GM04503 (cell line): ENCODE measurements at places on chromosomes 12 and 14.

DNA sequence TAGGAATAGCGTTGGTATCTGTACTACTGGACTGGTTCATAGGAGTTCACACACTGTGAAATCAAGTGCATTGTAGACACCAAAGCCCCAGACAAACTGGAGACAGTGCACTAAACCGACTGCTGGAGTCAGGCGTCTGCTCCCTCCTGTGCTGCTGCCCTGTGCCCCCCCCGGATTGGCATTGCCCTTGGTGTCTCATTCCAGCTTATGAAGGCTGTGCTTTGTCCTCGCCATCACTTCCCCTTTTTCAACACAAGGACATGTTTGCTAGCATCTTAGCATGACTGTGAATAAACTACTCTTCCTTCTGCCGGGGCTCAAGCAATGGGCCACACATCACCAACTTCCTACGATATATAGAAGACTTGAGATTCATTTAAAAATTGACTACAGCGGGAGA, 84.0 kb downstream of the TMCC3 start:
- DNase-seq, result no peak

DNA sequence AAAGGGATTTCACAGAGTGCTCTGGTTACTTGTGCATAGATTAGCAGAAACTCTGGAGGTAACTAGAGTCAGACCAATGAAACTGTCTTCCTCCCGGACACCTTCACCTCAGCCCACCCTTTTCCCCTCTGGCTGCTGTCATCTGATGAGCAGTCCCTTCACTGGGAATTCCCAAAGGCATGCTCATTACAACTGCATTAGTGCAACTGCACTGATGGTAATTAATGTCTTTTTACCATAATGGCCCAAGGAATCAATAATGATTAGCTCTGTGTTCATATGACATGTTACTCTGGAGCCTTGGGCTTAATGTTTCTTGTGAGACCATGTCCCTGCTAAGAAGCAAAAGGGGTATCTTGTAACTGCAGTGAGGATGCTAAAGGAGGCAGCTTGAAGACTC, 304.5 kb downstream of the GRIN2B start:
- no peak for DNase-seq

GRCh38 chr14:70906793-70907175, 475 bp upstream of the PCNX1 start:
- no peak for DNase-seq

GRCh38 chr12:130026608-130027176, 122.9 kb upstream of the TMEM132D start:
- no peak for DNase-seq

DNA sequence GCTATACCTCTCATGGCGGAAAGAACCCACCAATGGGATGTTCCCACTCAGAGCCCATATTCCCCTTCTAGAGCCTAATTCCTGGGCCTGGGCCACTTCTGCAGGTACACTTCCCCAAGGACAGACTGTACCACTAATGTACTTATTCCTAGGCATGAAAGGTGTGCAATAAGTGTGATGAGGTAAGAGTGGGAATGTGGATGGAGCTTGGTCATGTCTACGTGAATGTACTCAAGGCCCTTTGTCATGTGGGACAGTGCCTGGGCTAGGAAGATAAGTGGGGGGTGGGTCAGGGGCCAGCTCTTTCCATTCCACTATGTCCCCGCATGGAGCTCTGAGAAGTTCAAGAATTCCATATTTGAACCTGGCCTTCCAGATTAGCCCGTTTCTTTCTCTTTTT, 63.4 kb upstream of the FUT8 start:
- DNase-seq, result no peak

- DNase-seq, result no peak
Measured at GRCh38 chr14:97796511-97796910, 999.3 kb downstream of the VRK1 start.

DNA sequence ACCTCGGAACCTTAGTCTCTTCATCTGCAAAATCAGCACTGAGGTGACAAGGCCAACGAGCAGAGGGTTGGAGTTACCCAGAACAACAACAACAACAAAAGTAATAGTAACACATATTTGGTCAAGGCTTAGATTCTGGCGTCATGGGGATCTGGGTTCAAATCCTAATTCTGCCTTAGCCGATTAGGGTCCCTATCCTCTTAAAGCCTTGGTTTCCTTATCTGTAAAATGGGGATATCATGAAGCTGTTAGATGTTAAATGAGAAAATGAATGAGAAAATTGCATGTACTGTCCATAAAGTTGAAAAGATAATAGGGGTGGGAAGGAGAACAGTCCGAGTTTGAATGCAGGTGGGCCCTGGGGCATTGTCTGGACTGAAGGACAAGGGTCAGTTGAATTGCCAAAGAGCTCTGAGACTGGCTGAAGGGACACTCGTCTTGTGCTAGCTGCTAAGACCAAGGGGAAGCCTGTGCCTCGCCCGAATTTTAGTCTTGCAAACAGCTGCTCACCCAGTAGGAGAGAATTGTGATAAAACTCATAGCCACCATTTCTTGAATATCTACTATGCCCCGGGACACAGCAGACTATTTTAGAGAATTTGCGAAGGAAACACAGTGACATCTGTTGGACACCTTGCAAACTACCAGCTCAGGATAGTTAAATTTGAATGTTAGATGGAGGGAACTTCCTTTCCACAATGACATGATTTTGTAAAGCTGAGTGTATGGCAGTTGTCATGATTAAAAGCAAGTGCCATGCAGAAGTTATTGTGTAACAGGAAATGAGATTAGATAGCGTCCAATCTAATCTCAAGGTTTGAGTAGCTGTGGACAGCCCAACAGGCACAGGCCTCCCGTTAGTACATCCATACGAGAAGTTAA, 6.8 kb upstream of the HNF1A start:
- DNase-seq, result peak; percentile 22

DNA sequence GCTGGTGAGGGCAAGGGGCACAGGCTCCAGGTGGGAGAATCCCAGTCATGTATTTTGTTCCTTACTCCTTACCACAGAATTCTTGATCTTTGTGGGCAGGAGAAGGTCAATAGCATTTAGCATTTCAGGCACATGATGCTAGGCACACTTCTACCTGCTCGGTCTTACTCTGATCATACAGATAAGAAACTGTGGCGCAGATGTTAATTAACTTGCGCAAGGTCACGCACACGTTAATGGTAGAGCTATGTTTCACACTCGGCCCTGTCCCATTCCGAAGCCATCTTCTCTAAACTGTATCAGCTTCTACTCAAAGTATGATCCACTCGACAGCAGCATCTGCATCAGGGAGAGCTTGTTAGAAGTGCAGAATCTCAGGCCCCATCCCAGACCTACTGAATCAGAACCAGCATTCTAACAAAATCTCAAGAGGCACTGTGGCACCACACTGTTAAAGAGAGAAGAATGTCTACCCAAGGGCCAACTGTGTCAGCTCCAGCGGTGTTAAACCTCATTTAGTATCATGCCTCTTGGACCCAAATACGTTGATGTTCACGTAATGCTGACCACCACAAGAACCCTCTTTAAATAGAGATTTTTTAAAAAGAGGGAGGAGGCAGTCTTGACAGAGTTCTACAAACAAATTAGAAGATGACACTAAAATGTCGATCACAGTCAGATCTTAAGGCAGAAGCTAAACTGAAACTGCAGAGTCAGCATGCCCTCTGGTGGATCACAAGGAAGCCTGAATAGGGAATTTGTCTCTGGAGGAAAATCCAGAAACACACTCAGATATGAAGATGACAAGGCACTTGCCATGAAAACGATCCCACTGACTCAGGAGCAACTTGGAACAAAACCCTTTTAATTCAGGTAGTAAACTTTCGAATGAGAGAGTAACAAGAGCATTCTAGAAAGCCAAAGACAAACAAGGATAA, 7.3 kb downstream of the STXBP6 start:
- DNase-seq, result no peak

DNA sequence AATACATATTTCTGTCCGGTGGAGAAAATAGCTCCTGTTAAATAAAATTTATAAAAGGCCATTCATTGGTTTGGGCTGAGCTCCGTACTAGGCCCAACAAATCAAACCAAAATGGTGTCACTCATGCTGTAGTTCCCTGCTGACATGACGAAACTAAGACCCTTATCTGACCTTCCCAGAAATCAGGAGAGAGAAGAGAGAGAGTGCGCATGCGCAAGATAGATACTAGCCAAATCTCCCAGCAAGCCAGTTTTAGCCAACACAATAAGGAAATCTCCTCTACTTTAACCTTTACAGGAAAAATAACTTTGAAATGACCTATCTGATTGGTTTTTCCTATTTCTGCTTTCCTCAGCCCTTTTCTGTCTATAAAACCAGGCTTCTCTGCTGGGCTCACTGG, 152.7 kb upstream of the RMST start:
- DNase-seq, result no peak

DNA sequence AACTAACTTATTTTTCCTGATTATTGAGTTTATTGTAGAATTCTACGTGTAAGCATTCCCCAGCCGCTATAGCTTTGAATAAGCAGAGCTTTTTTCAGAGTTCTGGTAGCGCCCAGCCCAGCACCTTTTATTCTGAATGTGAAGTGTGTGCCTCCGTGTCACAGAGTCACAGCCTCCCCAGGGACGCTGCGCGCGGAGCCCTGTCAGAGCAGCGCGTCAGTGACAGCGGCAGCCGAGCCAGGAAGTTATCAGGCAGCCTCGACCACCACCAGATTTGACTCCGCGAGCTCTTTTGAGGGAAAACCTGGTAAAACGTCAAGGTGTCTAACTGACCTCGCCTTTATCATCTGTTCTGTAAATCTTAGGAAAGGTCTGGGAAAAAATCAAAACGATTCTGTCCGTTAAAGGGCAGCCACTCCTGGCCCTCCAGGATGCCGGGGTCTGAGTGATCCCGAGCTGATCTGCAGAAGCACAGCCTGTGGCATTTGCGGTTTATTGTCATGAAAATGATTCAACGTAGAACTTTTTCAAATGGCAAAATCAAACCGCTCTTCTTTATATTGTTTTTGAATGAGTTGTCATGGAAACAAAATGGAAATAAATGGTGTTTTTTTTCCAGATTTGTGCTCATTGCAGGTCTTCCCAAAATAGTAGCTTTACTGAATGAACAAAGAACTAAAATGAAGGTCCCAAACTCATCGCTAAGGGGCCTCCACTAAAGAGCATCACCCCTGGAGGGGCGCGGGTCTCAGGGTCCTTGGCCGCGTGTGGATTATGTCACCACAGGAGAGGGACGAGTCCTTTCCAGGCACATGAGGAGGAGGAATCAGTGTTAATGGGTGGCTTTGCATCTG, 43.1 kb upstream of the MMP17 start:
- no peak for DNase-seq

DNA sequence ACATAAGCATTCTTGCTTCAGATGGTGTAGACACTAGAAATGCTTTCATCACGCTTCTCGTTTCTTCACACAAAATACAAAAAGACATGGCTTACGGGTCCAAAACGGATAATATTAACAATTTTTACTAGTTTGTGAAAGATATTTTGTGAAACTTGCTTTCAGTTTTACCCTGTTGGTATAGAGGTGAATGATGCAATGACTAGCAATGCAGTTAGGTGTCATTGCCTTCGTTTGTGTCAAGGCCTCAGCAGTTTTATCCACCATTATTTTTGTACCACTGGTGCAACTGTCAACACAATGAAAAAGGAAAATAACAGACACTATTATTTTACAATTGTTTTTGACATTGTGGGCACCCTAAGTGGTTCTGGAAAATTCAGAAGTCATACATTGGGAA, 323.0 kb downstream of the FLRT2 start:
- DNase-seq, result no peak

DNA sequence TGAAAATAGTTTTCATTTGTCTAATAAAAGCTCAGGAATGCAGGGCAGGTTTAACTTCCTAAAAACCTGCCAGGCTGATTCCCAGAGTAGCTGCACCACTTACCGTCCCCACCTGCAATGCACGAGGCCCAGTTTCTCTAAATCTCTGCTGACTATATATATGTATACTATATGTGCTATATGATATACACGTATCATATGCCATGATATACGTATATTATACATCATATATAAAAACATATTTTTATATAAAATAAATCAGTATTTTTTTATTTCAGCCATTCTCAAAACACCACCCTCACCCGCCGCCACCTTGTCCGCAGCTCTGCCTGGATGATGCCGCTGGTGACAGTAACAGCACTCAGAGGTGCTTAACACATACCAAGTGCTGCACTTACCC, 2.3 kb downstream of the ANKLE2 start:
- DNase-seq, result no peak

DNA sequence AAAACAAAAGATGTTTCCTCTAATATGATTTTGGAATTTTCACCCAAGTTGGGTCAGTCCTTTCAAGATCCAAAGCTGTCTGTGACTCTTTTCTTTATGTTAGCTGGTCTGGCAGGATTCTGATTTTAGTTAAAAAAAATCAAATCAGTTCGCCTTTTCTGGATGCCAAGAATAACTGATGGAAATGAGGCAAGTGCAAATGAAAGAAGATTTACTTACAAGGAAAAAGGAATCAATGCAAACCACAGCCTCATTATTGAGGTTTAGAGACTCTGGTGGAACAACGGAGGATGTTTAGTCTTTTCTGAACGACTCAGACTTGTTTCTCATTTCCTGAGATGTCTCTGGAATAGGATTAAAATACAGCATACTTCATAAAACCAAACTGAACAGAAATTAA, 117.0 kb upstream of the DYRK2 start:
- DNase-seq, result peak; percentile 27
